ENCODE measurements at places on chromosomes 7 and 10.

DNA sequence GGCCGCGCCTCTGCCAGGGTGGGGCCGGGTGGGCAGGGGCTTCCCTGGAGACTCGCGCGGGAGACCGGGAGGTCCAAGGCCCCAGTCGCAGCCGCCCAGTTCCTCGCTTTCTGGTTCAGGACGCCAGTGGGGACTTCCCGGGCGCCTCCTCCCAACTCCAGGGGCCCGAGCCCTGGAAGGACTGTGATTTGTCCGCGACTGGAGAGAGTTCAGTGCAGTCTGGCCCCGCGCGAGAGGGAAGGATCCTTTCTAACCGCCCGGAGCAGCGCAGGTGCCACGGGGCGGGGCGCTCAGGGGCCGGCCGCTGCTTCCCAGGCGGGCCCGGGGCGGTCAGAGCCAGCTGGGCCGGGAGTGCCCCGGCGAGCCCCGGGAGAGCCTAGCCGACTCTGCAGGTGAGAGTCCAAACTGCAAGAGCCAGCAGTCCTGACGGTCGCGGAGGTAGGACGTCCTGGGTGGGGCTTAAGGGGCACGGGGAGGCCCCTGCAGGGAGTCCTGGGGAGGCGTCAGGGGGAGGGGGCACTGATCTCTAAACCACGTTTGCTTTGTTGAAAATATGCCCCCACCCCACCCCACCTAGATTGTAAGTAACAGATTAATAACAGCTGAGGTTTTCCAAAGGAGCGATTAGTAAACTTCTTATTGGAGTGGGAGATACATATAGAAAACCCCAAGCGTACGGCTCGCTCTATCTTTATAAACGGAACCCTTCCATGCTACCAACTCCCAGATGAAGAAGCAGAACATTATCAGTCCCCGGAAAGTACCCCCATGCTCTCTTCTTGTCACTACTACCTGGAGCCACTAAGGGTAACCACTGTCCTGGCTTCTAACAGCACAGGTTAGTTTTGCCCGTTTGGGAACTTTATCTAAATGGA lies 8.2 kb downstream of the NKX2-3 start:
- no peak for DNase-seq

- no peak for DNase-seq
These were observed 41.2 kb downstream of the COL13A1 start for GRCh38 chr10:69842882-69843281.

GRCh38 chr10:774661-775244 lies 85.3 kb upstream of the DIP2C start:
- DNase-seq, result no peak

GRCh38 chr7:79787096-79787495 lies 333.6 kb upstream of the MAGI2 start:
- DNase-seq, result no peak

Data from NCI-H345 (cell line).